ENCODE measurements at places on chromosomes 5 and 9.

GRCh38 chr9:137739371-137740309 lies 120.8 kb downstream of the EHMT1 start:
- DNase-seq, result no peak

- no peak for DNase-seq
Measured at GRCh38 chr5:179128041-179128365, 67.8 kb downstream of the ZNF354C start.

DNA sequence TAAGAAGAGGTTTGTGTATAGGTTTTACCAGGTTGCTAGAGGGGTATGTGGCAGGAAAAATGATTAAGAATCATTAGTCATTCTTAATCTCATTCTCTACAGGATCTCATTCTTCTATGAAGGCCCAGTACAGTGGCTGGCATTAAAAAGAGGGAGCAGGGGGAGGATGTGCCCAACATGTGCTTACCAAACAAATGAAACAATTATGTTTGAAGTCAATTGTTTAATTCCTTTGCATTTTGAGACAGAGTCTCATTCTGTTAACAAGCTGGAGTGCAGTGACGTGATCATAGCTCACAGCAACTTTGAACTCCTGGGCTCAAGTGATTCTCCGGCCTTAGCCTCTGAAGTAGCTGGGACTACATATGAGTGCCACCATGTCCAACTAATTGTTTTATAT lies 23.0 kb downstream of the FNIP1 start:
- DNase-seq, result no peak

DNA sequence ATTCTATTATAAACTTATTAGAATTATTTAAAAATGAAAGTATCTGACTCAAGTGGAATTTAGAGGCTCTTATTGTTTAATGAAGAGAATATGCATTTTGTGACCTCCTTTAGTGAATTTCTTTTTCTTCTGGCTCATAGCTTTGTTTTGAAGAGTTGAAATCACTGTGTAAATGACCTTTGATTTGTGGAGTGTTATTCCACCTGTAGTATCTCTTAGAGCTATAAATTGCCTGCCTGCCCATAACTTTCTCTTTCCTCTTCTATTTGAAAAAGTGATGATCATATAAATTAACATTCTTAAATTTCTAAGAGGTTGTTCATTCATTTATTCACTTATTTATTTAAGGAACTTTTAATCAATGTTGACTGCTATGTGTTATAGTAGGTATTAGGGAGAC lies 16.1 kb downstream of the CSNK1G3 start:
- no peak for DNase-seq

GRCh38 chr5:177982956-177983355 lies 13.1 kb downstream of the PROP1 start:
- DNase-seq, result no peak

DNA sequence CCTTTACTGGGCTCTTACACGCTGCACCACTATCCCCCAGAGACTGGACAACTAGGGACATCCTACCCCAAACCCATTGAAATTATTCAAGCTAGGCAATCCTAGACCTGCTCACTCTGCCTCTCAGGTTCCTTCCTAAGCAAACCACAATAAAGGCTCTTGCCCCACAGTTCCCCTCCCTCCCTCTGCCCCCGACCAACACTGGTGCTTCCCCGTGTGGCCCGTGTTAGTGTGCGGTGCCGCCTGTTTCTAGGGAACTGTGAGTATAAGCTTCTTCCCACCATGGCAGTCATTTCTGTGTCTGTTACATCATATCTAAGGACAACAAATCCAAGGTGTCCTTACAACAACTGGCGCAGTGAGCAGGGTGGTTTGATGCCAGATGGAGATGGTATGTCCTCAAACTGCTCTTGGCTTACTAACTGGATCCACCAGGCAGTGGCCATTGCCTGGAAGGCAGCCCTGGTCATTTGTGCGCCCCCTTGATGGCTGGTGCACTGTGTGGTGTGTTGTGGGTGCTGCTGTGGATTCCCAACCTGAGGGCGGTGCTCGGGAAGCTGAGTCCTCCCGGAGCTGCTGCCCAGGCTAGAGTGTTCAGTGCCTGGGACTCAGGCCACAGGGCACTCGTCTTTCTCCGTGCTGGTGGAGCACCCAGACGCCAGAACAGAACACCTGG lies 8.4 kb upstream of the MXD3 start:
- DNase-seq, result no peak

DNA sequence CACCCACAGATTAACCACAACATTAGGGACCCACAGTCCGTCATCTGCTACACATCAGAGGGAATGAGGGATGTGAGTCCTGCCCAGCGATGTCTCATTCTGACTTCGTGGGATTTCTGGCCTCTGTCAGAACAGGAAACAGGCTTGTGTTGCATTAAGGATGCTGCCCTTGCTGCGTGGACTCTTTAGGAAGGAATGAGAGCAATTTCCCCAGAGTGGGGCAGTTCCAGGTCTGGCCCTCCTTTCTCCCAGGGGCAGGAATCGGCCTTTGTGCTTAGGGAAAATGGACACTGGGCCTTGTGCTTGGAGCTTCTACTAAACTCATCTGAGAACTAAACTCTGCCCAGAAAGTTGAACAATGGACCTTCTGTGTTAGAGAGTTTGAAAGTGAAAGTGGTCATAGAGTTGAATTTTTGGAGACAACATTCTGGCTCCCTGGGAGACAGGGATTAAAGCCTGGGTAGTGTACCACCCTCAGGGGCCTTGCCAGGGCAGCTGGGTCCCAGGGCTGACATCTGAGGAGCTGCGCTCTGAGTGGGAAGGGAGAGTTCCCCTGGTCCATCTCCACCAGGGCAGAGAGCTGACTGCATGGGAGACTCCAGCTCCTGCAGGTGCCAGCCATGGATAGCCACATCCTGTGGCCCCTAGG lies 37.8 kb upstream of the S1PR3 start:
- DNase-seq, result no peak

GRCh38 chr5:171623551-171624097 lies 162.0 kb upstream of the SMIM23 start:
- no peak for DNase-seq

DNA sequence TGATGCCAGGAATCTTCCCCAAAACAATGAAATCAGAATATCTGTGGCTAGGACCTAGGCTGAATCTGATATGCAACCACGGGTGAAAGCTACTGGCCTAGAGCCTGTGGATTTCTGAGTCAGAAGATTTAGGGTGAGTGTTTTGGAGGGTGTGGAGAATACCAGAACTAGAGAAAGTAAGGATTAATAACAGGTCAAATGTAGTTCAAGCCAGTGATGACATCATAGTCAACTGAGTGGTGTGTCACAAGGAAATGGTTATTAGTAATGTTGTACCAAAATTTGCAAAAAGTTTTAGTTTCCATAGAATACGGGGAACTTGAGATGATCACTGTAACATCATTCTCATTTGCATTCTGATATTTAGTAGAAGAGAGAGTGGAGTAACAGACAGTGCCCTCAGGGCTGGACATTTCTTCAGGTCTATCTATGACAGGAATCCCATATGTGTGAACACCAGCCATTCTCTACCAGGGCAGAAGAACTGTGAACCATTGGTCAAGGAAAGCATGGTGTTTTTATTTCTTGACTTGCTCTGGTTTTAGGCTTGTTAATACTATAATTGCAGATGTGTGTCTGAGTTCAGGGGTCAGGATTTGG lies 3.7 kb downstream of the GALNT12 start:
- peak; percentile 57 for DNase-seq

- no peak for DNase-seq
Measured at GRCh38 chr5:15615859-15616258, 115.9 kb downstream of the FBXL7 start.

DNA sequence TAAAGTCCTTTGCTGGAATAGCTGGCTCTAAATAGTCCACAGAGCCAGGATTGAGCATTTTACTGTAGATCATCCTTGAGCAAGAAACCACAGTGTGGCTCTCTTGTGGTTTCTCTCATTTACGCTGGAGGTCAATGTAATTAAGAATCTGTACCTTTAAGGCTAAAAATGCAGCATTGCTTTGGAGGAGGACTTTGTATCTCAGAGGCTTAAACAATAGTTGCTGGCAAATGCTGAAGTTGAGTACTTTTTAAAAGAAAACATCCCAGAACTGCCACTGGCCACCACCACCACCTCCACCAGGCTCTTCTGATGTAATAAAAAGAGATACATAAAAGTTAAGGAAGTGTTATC lies 177.3 kb upstream of the ADAMTSL1 start:
- DNase-seq, result no peak

GRCh38 chr9:95783426-95783975 lies 92.0 kb upstream of the ERCC6L2 start:
- no peak for DNase-seq

GRCh38 chr5:2334719-2335118 lies 416.8 kb downstream of the IRX2 start:
- no peak for DNase-seq

DNA sequence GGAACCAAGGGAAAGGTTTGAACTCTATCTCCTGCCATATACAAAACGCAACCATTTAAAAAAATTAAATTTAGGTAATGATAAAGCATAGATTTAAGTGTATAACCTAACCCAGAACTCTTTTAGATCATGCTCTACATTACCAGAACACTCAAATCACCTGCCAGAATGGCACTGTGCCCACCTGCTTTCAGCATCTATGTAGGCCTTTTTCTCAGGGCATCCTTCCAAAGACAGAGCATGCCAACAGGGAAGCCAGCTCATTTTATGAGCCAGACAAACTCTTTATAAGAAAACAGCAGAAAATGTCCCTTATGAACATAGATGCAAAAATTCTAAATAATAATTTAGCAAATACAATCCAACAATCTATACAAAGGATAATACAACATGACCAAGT lies 47.9 kb upstream of the SMAD5 start:
- DNase-seq, result no peak

- no peak for DNase-seq
Measured at GRCh38 chr5:10467281-10468198, 25.9 kb downstream of the ROPN1L start.

GRCh38 chr9:87479801-87480201 lies 17.9 kb upstream of the DAPK1 start:
- no peak for DNase-seq
